ENCODE measurements at places on chromosomes 12 and 14.

DNA sequence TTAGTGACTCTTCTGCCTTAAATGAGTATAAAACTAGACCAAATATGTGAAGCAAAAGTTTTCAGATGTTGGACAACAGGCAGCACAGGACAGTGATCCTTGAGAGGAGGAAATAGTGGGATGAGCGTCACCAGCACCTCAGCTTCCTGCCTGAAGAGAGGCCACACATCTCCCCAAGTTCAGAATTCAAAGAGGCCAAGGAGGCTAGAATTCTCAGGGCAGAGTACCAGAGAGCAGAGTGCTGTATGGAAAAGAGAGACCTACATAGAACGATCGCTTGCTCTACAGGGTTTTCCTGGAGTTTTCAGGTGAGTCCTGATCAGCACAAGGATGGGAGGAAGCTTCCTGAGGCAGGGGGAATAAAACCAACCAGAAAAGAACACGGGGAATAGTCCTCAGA lies 107.0 kb downstream of the PTPRR start:
- DNase-seq: no peak

DNA sequence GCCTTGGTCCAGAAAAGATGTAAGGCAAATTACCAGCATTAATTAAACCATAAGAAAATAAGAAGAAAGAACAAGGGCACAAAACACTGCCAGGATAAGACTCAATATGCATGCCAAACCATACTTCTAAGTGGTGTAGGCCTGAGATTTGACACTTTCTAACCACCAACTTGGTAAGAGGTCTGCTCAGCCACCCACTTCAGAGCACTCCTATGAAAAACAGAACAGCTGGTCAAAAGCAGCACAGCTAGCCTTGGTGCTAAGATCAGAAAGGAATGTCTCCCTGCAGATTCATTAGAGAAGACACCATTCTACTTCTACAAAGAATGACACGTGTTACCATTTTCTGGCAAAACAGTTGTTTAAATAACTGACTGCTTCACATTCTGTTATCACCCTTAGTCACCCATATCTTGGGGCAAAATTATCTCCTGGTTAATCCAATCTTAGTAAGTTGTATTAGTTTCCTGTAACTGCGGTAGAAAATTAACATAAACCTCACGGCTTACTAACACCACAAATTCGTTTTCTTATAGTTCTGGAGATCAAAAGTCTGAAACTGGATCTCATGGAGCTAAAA lies 13.2 kb downstream of the RPS6KA5 start:
- no peak for DNase-seq

- no peak for DNase-seq
Observed at GRCh38 chr12:107026806-107027635, 40.1 kb upstream of the MTERF2 start.

DNA sequence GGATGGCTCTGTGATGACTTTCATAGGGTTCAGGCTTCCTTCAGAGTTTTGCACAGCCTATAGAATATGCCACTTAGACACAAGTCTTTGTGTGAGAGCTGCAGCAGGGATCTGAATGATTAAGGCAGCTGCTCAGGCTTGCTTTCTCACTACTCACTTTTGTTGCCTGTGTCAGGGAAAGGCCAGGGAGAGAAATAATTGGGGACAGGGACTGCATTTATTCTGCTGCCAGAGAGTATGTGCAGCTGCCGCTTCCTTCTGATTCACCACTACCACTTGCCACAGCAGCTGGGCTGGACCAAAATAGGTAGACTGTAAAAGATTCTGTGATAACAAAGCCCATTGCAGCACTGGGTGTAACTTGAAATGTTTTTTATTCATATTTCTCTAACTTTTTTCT lies 49.7 kb downstream of the TRMT5 start:
- DNase-seq: no peak

- DNase-seq: no peak
Observed at GRCh38 chr14:92649066-92649465, 99.4 kb downstream of the LGMN start.

DNA sequence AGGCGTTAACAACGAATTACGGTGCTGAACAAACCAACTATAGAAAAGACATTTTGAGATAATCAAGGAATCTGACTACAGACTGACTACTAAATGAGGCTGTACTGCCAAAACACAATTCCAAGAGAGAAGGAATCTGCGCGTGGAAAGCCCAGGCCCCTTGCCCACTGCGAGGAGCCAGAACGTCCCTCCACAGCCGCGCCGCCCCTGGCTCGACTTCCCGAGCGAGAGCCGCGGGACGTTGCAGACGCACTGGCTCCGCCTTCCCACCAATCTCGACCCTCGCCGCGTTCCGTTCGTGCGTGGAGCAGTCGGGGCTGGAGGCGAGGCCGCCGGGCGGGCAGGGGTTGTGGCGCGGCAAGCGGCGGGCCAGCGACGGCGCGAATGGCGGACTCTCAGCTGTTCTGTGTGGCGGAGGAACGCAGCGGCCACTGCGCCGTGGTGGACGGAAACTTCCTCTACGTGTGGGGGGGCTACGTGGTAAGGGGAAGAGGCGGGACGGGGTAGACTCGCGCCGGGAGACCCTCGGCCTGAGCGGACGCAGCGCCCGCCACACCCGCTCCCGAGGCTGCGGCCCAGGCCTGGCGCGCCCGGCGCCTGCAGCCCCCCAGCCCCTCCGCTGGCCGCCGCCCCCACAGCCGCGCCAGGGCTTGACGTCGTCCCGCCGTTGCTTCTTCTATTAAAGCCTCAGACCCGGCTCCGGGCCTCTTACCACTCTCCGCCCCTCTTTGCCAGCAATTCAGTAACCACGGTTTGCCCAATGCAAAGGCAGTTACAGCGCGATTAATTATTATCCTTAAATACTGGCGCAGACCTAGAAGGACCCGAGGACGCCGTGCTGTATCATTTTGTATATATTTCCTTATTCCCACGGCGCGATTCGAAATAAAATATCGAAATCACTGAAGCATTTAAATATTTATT lies at the start of gene KLHDC1:
KLHDC1 (plus strand) TSS at position 310 of the 924 bp plus-strand sequence; CDS start at position 385, 75 bp downstream.
- DNase-seq: peak; percentile 80

GRCh38 chr12:4148418-4149056 lies 125.0 kb upstream of the CCND2 start:
- no peak for DNase-seq
